Effector memory CD8-positive, alpha-beta T cell (primary cell): ENCODE measurements at places on chromosomes 3 and 15.

DNA sequence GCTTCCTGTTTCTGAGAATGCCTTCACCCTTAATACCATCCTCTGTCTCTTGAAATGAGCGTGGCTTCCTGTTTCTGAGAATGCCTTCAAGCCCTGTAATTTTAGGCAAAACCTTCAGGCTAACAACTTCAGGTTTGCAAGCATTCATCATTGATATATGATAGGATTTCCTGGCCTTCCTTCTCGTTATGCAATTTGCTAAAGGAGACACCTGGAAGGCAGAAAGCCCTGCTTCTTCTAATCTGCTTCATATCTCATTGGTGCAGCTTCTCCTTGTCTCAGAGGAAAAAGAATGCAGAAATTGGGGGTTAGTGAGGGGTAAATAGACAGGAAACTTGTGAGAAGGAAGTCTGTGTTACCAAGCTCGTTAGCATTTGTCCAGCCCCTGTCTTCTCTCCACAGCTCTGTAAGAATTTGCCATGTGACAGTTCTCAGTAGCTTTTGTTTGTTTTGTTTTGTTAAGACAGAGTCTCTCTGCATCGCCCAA lies 7.3 kb downstream of the ARL6IP5 start:
- DNase-seq: peak; percentile 36

- DNase-seq: no peak
These were observed 95.3 kb upstream of the HES1 start for GRCh38 chr3:194040516-194041273.

DNA sequence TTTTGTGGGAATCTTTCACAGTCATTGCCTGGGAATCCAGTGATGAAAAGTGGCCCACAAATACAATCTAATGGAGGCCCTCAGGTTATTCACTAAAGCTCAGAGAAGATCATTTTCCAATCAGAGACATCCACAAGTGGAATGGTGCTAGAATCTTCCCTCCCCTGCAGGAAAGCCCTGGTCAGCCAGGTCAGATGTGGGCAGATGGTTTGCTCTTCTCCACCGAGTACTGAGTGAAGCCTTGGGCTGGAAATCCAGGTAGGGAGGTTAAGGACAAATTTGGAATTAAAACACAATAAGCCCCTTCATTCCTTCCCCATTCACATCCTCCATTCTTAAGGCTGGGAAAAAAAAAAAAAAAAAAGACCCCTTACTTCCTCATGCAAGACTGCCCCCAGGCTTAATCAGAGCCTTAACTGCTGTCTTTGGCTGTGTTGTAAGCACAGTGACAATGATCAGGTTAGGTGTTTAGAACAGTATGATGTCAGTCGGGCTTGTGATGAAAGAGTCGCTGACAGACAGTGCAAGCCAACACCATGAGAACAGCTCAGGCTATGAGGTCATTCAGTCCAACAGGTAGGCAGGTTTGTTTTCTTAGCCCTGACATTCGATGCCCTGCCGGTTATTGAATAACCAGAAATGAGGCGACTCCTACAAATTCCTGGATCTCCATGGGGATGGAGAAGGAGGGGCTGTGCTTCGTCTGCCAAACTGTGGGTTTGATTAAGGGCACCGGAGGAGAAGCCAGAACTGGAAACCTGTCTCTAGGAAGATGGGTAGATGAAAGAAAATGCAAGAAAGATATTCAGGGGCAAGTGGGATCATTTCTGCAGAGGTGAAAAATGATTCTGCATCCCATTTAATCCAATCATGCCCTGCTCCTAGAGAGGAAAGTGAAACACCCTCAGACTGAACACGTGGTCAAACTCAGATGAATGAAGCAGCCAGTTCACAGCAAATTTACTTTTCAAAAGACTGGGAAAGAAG lies 23.5 kb upstream of the HES1 start:
- DNase-seq: no peak

DNA sequence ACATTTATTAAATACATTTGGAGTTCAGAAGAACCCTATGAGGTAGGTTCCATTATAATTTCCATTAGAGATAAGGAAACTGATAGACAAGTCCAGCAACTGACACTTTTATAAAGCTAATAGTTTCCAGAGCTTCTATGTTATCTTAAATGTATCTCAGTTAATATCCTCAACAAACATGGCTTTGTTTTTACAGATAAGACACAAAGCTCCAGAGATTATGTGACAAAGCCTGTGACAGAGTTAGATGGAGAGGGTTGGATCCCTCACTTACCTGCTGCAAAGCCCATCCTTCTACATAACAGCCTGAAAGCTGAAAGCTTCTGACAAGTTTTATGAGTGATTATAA lies 473 bp upstream of the COMMD2 start:
- DNase-seq: no peak

DNA sequence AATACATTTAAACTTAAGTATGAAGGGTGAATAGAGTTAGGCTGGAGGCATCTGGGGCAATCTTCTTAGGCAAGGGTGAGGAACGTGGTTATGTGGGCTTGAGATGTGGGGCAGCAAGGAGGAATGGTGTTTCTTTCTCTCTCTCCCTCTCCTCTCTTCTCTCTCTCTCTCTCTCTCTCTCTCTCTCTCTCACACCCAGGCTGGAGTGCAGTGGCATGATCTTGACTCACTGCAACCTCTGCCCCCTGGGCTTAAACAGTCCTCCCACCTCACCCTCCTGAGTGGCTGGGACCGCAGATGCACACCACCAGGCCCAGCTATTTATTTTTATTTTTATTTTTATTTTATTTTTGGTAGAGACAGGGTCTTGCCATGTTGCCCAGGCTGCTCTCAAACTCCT lies 4.0 kb upstream of the MGA start:
- DNase-seq: no peak

DNA sequence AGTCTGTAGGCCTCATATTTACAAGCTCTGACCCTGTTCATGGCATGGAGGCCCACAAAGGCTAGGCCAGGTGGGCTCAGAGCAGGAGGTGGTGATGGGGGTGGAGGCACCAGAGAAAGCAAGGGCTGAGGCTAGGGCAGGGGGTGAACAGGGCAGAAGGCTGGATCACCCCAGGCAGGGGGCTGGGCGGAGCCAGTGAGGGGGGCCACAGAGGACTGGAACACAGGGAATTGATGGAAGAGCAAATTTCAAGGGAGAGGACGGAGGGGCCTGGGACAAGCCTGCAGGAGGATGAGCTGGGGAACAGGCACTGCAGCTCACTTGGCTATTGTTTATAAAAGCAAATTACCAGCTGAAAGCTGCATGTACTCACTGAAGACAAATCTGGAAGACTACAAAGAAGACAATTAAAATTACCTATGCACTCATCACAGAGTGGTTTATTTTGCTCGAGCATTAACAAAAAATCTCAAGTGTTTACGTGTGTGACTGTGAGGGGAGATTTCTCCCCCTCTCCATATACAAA lies 11.0 kb downstream of the TNFAIP8L3 start:
- DNase-seq: no peak

- no peak for DNase-seq
These were observed 13.2 kb upstream of the SCAMP5 start for GRCh38 chr15:74982183-74982582.

GRCh38 chr3:15405448-15406050 lies 21.8 kb downstream of the METTL6 start:
- peak; percentile 12 for DNase-seq
